ENCODE measurements at places on chromosomes 12 and 14.
A peak's percentile ranks its signal among the peaks of the same experiment; 100 is the strongest.

GRCh38 chr12:122085591-122085990, 7.0 kb downstream of the MLXIP start:
- no peaks in the 10 kb centered on the region for H3K36me3 ChIP-seq
- peaks cover 75% of the 10 kb centered on the region for H3K4me1 ChIP-seq
- H3K27ac ChIP-seq, result peak overlapping the region; percentile 39

- H3K4me1 ChIP-seq, result no peaks in the 10 kb centered on the region
- DNase-seq, result no peak
- no peak overlapping the region for H3K27ac ChIP-seq
- no peaks in the 10 kb centered on the region for H3K27me3 ChIP-seq
- H3K36me3 ChIP-seq, result no peaks in the 10 kb centered on the region
These were observed 646.2 kb downstream of the SOX5 start for GRCh38 chr12:23303220-23303619.

- no peak overlapping the region for H3K4me3 ChIP-seq
- H3K36me3 ChIP-seq, result no peaks in the 10 kb centered on the region
- H3K4me1 ChIP-seq, result no peaks in the 10 kb centered on the region
- H3K27ac ChIP-seq, result no peak overlapping the region
These were observed 6.8 kb downstream of the ACAD10 start for GRCh38 chr12:111692575-111693210.

DNA sequence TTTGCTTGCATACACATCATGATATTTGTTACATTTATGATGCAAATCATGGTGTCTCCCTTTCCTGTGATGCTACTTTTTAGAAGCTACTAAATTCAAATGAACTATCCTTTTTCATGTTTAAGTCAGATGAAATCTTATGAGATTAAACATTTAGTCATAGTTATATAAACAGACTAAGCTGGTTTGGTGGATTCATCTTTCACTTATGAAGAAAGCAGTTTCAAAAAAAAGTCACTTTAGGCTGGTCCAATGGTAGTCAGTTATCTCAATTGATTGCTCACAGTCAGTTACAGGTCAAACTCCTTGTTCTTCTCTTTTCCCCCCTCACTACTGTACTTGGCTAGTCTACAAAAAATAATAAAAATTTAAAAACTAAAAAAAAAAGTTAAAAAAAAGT, 19.7 kb downstream of the SYCP3 start:
- no peak for DNase-seq
- no peak overlapping the region for H3K4me3 ChIP-seq
- peaks cover 7% of the 10 kb centered on the region for H3K36me3 ChIP-seq
- H3K27ac ChIP-seq, result no peak overlapping the region
- no peaks in the 10 kb centered on the region for H3K4me1 ChIP-seq

GRCh38 chr14:93173943-93174395, 10.7 kb downstream of the MOAP1 start:
- DNase-seq, result no peak
- no peaks in the 10 kb centered on the region for H3K36me3 ChIP-seq
- H3K4me1 ChIP-seq, result no peaks in the 10 kb centered on the region

- H3K27ac ChIP-seq, result no peak overlapping the region
- no peak for DNase-seq
- H3K36me3 ChIP-seq, result no peaks in the 10 kb centered on the region
- no peak overlapping the region for H3K4me3 ChIP-seq
- H3K27me3 ChIP-seq, result no peaks in the 10 kb centered on the region
These were observed 223.8 kb downstream of the EFCAB11 start for GRCh38 chr14:89730687-89731086.

- no peak overlapping the region for H3K27ac ChIP-seq
- H3K27me3 ChIP-seq, result no peaks in the 10 kb centered on the region
- no peaks in the 10 kb centered on the region for H3K36me3 ChIP-seq
- no peak for DNase-seq
- H3K4me3 ChIP-seq, result no peak overlapping the region
These were observed 18.0 kb upstream of the NRDE2 start for GRCh38 chr14:90349739-90350138.

- H3K27me3 ChIP-seq, result no peaks in the 10 kb centered on the region
- H3K36me3 ChIP-seq, result no peaks in the 10 kb centered on the region
- no peaks in the 10 kb centered on the region for H3K4me1 ChIP-seq
- DNase-seq, result no peak
These were observed 548.6 kb upstream of the TBX3 start for GRCh38 chr12:115232455-115233156.

DNA sequence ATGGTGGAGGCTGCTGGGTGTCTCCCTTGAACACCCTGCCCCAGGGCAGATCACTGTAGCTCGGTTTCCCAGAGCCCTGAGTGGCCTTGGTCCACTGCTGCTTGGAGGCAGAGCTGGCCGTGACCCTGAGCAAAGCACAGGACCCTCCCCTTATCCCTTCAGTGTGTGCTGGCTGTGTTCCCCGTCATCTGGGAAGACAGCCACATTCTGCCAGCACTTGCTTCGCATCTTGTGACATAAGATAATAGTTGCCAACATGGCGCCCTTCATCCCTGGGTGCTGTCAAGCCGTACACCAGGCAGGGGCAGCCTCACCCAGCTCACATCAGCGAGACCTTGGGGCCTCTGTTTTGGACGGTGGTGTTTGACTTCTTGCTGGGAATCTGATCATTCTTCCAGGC, 12.1 kb upstream of the ALDH2 start:
- no peaks in the 10 kb centered on the region for H3K4me1 ChIP-seq
- H3K4me3 ChIP-seq, result no peak overlapping the region
- DNase-seq, result no peak
- no peaks in the 10 kb centered on the region for H3K27me3 ChIP-seq

DNA sequence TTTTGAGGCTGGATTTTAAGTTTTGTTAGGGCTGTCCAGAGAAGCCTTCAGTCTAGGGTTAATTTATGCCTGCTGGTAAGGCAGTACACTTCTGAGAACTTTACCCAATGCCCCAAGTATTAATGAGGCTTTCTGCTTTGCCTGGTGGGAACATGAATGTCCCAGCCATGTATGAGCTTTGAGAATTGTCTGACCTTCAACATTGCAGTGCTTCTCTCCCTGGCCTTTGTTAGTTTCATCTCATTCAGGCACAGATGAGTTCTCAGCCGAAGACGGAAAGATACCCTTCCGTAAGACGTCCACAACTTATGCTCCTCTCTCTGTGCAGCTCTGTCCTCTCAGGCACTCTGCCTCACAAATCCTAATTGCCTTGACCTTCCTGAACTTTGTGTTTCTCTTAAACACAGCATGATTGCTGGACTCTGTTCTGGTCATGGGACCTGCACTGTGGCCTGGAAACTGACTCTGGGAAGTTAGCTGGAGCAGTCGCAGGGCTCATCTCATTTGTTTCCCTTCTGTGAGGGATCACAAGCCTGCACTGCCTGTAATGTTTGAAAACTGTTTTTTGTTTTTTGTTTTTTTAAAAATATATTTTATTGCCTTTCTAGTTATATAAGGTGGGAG, 15.7 kb downstream of the CHPT1 start:
- peaks cover 4% of the 10 kb centered on the region for H3K4me1 ChIP-seq
- no peak overlapping the region for H3K27ac ChIP-seq
- no peak for DNase-seq
- no peaks in the 10 kb centered on the region for H3K36me3 ChIP-seq
- no peak overlapping the region for H3K4me3 ChIP-seq

DNA sequence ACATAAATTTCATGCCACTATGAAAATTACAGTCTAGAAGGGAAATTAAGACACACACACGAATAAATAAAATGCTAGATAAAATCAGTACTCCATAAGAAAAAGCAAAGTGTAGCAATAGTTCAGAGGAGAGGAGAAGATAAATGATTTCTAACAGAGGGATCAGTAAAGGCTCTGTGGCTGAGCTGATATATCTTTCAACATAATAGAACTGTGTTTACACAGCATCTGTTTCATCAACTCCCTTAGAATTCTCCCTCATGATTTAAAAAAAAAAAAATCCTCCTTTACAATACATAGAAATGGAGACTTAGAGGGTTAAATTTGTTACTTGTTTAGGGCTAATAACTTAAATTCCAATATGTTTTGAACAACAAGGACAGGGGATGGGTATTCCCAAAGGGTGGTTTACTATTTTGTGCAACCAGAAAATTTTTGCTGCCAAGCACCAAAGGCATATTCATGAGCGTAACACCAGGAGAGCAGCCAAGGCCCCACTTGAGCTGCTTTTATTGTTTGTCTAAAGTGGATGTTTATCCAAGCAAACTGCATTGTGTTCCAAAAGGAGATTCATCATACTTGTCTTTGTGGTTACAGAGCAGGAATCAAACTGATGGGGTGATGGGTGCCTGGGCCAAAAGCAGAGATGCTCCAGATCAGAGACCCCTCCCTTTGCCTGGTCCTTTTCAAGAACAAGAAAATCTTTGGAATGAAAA, 162.7 kb downstream of the BMP4 start:
- no peaks in the 10 kb centered on the region for H3K27me3 ChIP-seq
- no peaks in the 10 kb centered on the region for H3K4me1 ChIP-seq
- no peak overlapping the region for H3K27ac ChIP-seq
- no peaks in the 10 kb centered on the region for H3K36me3 ChIP-seq
- no peak for DNase-seq

- H3K27ac ChIP-seq, result no peak overlapping the region
- no peaks in the 10 kb centered on the region for H3K4me1 ChIP-seq
- DNase-seq, result no peak
- H3K36me3 ChIP-seq, result no peaks in the 10 kb centered on the region
- no peaks in the 10 kb centered on the region for H3K27me3 ChIP-seq
- H3K4me3 ChIP-seq, result no peak overlapping the region
These were observed 48.3 kb downstream of the NPAS3 start for GRCh38 chr14:32986791-32987540.

DNA sequence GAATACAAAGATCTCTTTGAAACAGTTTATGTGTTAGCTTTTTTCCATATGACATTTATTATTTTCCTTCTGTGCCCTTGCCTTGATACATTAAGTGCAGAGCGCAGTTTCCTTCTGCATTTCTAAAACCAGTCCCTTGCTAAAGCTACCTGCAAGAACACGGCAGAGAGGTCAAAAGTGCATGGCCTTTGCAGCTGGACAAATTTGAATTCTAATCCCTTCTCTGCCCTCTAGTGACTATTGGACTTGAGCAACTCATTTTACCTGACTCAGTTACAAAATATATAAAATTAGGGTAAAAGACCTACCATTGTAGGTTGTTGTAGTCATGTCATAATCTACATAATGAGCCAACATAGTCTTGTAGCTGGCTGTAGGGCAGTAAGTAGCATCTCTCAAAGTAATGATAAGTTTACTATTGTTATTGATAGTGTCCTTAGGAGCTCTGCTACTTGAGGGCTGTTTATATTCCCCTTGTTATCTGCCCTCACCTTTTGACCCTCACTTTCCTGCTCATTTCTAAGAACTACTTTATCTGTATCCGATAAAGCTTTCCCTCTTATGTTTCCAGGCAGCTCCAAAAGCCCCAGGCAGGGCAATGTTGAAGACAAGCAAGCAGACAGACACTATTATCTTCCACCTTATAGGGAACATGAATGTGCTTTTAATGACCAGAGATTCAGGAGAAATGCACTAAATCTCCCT, 120.0 kb upstream of the PDZRN4 start:
- H3K4me1 ChIP-seq, result no peaks in the 10 kb centered on the region
- DNase-seq, result no peak
- H3K36me3 ChIP-seq, result no peaks in the 10 kb centered on the region

DNA sequence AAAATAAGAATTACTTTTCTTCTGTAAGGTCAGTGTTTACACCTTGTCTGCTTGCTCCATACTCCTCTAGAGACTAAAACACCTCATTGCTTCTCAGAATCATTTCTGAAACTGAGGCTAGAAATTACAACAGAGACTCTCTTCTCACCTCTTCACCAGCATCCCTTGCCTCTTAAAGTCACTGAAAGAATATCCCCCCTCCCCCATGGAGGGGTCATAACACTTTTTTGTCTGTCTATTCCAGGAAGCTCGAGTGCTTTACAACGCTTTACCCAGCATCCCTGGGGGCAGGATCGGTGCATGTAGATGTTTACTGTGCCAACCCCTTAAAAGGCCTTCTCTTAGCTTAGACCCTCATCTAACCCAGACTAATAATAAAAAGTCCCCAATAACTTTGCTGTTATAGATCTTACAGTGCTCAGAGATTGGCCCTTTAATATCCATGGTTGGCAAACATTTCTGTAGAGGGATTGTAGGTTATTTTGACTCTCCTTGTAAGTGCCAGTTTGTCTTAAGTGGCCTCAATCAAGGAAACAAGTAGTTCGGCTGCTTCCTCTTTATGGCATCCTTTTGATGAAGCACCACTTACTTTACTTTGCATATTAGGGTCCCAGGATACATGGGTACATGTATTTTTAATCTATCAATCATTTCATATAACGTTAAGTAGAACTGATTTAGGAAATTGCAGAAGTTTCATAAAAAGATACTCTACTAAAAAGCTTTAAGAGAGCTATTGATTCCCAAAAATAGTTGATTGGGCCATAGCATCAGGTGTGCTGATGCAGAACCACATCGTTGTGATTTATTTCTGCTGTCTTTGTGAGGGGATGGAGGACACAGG, 29.3 kb downstream of the PRKCH start:
- H3K4me3 ChIP-seq, result peak overlapping the region; percentile 3
- H3K27ac ChIP-seq, result peak overlapping the region; percentile 60

- H3K27ac ChIP-seq, result no peak overlapping the region
- no peaks in the 10 kb centered on the region for H3K27me3 ChIP-seq
- no peak for DNase-seq
- H3K36me3 ChIP-seq, result no peaks in the 10 kb centered on the region
- no peak overlapping the region for H3K4me3 ChIP-seq
These were observed 116.4 kb downstream of the DICER1 start for GRCh38 chr14:95040708-95041476.

- H3K4me3 ChIP-seq, result no peak overlapping the region
- H3K27ac ChIP-seq, result no peak overlapping the region
- no peaks in the 10 kb centered on the region for H3K4me1 ChIP-seq
- no peaks in the 10 kb centered on the region for H3K27me3 ChIP-seq
These were observed 20.5 kb downstream of the DERA start for GRCh38 chr12:15931590-15932053.

GRCh38 chr12:97568336-97569180, 106.0 kb downstream of the RMST start:
- H3K27ac ChIP-seq, result no peak overlapping the region
- H3K4me3 ChIP-seq, result no peak overlapping the region
- no peaks in the 10 kb centered on the region for H3K36me3 ChIP-seq
- DNase-seq, result no peak
- no peaks in the 10 kb centered on the region for H3K27me3 ChIP-seq
- no peaks in the 10 kb centered on the region for H3K4me1 ChIP-seq

DNA sequence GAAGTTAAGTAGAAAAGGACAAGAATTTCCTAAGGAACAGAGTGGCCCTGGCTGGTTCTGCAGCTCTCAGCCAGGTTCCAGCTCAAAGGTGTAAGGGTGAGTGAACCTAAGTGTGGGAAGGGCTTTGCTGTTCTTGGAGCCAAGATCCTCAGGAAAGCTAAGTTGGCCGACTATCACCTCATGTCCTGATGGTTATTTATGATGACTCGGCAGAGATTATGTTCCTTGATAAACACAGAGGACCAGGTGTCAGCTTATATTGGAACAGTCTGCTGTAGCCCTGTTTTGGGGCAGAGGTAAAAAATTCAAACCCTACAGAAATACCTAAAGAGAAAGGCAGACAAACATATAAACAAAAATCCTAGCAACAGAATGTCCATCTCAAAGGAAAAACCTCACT, 128.5 kb downstream of the TBX3 start:
- no peaks in the 10 kb centered on the region for H3K36me3 ChIP-seq
- no peaks in the 10 kb centered on the region for H3K4me1 ChIP-seq
- no peak overlapping the region for H3K4me3 ChIP-seq

GRCh38 chr12:11813438-11813813, 164.0 kb downstream of the ETV6 start:
- H3K4me3 ChIP-seq, result no peak overlapping the region
- H3K36me3 ChIP-seq, result no peaks in the 10 kb centered on the region
- no peaks in the 10 kb centered on the region for H3K4me1 ChIP-seq
- no peaks in the 10 kb centered on the region for H3K27me3 ChIP-seq
- no peak for DNase-seq

Data from naive thymus-derived CD4-positive, alpha-beta T cell (primary cell).